ENCODE measurements at places on chromosomes 13 and 19. TPM values are rescaled to one million over a fixed set of nuclear protein-coding genes. Genes with fewer than 3 reads are reported as not detected.

DNA sequence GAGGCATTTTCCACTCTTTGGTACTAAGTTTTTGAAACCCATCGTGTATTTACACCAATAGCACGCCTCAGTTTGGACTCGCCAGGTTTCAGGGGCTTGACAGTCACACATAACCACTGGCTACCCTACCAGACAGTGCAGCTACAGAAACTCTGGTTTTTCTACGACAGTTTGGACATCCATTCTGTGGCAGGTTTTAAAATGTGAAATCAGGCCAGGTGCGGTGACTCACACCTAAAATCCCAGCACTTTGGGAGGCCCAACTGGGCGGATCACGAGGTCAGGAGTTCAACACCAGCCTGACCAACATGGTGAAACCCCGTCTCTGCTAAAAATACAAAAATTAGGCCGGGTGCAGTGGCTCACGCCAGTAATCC, 13.2 kb downstream of the KDELR1 start:
- no peak for DNase-seq

KLC3 gene
- total RNA-seq = not detected

CYP4F11 gene
- 9.6 TPM for total RNA-seq

DNA sequence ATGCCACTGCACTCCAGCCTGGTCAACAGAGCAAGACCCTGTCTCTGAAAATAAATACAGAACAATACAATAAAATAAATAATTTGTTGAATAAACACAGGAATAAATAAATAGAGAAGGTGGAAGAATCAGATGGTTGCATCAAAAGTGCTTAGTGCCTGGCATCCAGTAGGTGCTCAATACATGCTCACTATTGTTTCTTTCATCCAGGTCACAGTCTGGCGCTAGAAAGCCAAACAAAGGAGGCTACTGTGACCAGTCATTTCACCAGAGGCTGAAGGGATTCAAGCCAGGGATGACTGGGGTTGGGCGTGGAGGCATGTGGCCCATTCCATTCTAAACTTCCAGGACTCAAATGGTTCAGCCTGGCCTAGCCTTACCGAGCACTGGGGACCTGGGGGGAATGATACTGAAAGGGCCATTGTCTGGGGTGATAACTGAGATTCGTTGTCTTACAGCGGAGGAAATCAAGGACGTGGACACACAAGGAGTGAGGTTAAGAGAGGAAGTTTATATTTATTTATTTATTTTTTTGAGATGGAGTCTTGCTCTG, 3.6 kb upstream of the NDUFB7 start:
- DNase-seq = no peak

DNA sequence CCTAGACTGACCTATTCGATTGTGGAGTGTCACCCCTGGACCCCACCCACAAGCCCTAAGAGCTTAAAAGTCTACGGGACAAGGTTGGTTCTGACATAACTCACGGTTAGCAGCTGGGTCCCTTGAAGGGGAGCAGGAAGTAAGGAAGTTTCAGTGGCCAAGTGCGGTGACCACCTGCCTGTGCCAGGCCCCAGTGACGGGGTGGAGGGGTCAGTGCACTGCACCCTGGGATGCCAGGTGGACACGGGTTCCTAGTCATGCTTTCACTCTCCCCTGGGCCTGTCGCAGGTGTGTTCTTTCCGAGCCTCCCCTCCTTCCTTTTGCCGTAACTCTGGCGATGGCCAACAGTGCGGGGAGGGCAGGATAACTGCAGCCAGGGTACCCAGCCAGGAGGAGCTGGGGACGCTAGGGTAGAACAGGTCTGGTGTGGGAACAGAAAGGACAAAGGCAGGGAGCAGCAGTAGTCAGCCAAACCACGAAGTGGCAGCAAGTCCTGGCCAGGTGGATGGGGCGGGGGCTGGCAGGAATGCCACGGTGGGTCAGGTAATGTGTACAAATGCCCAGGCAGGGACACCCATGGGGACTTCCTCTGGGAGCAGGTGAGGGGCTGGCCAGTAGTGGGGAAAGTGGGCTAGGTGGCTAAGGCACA, 58.3 kb downstream of the RGCC start:
- no peak for DNase-seq

CYP2A13 gene
- not detected for total RNA-seq

GRCh38 chr19:9836021-9836420, 903 bp downstream of the PIN1 start:
- DNase-seq = no peak

DNA sequence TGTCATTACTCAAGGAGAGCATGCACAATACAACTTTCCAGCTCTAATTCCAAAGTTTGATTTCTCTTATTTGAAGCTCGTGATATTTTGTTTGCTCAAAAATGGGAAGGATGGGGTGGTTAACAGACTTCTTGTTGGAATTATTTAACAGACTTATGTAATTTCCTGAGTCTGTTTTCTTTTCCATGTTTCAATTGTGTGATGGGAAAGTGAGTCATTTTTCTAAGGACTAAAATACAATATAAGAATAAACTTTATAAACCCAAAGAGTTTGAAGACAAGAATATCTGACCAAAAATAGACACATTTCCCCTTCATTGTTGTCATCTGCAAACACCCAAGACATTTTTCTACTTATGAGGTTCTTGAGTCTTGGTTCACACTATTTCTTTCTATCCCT, 211.8 kb upstream of the SLITRK5 start:
- DNase-seq = no peak

GRCh38 chr19:3413796-3414327, 47.5 kb downstream of the NFIC start:
- DNase-seq = no peak

GRCh38 chr13:42832341-42833096, 51.1 kb downstream of the FAM216B start:
- no peak for DNase-seq

ENOX1 gene
- total RNA-seq = 2.3 TPM

FLT3LG gene
- 5.6 TPM for total RNA-seq

Measured in thoracic aorta (tissue), 2 donors.